ENCODE measurements at places on chromosomes 13 and 19.

DNA sequence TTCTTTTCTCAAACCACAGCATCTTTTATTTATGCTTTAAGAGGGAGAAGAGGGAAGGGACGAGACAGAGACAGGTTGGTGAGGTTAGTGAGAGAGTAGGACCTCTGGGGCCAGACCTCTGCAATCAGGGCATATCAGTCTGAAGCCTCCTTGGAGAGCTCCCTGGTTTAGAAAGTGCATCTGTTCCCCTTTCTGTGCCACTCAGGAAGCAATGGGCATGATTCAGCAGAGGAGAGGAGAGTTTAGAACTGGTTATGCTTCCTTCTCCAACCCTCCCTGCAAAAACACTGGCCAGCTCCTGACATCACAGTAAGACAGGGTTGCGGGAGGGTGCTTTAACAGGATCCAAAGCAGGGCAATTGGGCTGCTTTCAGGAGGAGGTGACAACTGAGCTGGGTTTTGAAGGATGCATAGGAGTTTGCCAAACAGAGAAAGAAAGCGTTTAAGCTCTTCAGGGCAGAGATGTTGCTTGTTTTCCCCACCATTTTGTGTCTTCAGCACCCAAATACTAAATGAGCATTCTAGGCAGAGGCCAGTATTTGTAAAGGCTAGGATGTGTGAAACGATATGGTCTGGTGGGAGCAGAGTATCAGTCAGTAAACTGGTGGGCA, 33.1 kb downstream of the CERS4 start:
- no peak for DNase-seq

GRCh38 chr13:109331011-109331433, 455.4 kb downstream of the IRS2 start:
- DNase-seq = no peak

- DNase-seq = no peak
These were observed 1.4 kb downstream of the SUGP2 start for GRCh38 chr19:19031891-19032290.

- DNase-seq = no peak
These were observed 338.0 kb downstream of the ENOX1 start for GRCh38 chr13:43448605-43449336.

Data from endothelial cell (in vitro differentiated cells).